ENCODE measurements at places on chromosomes 7 and 10. TPM values are rescaled to one million over a fixed set of nuclear protein-coding genes. Genes with fewer than 3 reads are reported as not detected.

The PDK4 gene
- 9.4 TPM for total RNA-seq

The IFIT1B gene
- not detected for total RNA-seq

The TRIM50 gene
- total RNA-seq, result not detected

The ASIC3 gene
- 9.5 TPM for total RNA-seq

The SEMA3A gene
- total RNA-seq, result 3.7 TPM

The TMEM229A gene
- total RNA-seq, result not detected

The CALU gene
- 144 TPM for total RNA-seq

The ACBD7 gene
- total RNA-seq, result 0.71 TPM

The LRRC17 gene
- not detected for total RNA-seq

Data from A549 treated with ZK216348 at 1 μM for 4 hours (cell line).